Caki2 (cell line): ENCODE measurements at places on chromosomes 5 and 9.

DNA sequence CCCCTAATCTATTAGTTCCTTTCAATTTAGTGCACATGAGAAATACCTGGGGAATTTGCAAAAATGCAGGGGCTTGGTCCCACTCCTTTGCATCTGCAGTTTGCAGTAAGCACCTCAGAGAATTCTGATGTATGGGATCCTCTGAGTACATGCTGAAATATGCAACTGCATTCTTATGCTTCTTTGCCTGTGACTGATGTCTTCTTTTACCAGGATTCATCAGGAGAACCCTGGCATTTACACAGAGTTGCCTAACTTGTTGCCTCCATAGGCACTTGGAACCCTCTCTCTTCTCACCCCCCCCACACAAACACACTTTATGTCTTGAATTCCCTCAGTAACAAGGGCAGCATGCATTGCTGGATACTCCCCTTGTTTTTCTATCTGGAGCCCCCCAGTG is 173.1 kb downstream of the KDM4C start:
- DNase-seq = no peak

DNA sequence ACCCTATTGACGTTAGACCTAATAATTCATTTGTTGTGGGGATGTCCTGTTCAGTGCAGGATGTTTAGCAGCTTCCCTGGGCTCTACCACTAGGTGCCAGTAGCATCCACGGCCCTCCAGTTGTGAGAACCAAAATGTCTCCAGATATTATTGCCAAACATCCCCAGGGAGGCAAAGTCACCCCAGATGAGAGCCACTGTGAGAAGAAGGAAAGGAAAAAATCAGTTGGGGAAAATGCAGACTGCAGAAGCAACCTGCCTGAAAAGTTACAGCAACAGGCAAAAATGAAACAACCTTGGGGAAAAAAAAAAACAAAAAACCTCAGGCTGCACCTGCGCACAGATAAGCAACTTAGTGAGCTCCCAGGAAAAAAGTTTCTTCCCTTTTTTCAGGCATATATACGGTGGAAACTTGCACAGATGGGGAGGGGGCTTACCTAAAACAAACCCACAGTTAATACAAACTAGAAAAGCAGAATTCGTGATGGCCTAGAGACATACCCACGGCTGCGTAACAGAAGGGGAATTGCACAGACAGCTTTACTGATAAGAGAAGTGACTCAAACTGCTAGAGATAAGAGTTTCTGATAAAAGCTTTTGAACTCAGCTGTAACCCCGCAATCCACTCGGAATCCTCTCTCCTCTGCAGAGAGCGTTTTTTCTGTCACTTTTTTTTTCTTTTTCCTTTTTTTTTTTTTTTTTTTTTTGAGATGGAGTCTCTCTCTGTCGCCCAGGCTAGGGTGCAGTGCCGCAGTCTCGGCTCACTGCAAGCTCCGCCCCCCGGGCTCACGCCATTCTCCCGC is 29.8 kb upstream of the FBP1 start:
- peak; percentile 41 for DNase-seq

- DNase-seq = peak; percentile 5
These were observed 301.3 kb upstream of the ADCY2 start for GRCh38 chr5:7094626-7095025.

DNA sequence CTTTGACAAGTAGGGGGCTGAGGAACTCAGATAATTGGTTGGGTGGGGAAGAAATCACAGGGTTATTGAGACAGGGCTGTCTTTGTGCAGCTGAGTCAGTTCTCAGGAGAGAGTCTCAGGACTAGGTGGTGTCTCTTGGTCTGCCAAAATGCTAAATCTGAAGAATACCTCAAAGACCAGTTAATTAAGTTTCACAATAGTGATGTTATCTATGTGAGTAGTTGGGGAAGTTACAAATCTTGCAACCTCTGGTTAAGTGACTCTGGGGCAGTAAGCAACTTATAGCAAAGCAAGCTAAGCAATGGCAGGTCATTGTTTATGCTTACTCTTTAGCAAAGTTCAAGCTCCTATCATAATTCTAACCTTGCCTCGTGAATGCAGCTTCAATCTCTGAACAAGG is 53.6 kb downstream of the GIN1 start:
- DNase-seq = no peak

DNA sequence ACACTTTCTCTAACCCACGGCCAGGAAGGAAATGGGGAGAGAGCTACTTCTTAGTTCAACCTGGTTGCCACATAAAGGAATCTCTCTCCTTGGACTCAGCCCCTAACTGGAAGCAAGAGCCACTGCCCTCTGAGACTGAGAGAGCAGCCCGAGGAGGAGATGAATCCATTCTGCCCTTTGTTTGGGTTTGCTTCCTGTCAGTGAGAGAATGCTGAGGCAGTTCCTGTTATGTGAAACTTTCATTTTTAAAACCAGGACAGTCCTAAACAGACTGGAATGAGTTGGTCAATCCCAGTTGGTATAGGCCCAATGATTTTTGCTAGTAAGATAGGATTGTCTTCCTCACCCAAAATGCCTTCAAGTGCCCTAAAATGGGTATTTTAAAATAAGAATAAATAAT is 205.1 kb downstream of the NTRK2 start:
- DNase-seq = no peak

GRCh38 chr9:69919461-69920061 is 98.9 kb downstream of the CFAP95 start:
- peak; percentile 49 for DNase-seq
